CD4-positive, CD25-positive, alpha-beta regulatory T cell (primary cell): ENCODE measurements at places on chromosomes 11 and 22. TPM values are rescaled to one million over a fixed set of nuclear protein-coding genes. Genes with fewer than 3 reads are reported as not detected.

GP1BB gene
- total RNA-seq: 6.4 TPM

DDTL gene
- total RNA-seq: 4.4 TPM

LRRC74B gene
- 0.10 TPM for total RNA-seq

TENM4 gene
- total RNA-seq: not detected

DNA sequence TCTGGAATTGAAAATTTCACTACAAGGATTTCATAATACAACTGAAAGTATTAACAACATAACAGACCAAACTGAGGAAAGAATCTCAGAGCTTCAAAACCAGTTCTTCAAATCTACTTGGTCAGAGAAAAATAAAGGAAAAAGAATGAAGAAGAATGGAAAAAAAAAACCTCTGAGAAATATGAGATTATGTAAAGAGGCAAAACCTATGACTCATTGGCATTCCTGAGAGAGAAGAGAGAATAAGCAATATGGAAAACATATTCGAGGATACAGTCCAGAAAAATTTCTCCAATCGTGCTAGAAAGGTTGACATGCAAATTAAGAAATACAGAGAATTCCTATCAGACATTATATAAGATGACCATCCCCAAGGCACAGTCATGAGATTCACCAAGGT, 23.4 kb upstream of the GPR83 start:
- H3K27ac ChIP-seq: no peak overlapping the region
- no peak for DNase-seq
- peaks cover 57% of the 10 kb centered on the region for H3K36me3 ChIP-seq
- no peak overlapping the region for H3K4me3 ChIP-seq
- H3K27me3 ChIP-seq: no peaks in the 10 kb centered on the region

DNA sequence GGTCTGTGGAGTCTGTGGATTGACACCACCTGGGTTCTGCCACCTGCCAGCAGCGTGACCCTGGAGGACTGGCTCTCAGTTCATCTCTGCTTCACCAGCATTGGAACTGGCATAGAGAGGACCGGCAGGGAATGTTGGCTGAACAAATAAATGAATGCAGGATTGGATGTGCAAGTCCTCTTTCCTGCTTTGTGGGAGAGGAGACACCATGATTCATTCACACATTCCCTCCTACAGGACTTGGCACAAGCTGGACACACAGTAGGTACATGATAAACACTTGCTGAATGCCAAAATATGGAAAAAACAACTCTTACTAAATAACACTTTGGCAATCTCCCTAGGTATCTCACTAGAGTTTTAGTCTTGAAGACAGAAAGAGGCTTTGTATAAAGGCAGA, 116.6 kb upstream of the NARS2 start:
- no peak for DNase-seq
- H3K4me3 ChIP-seq: no peak overlapping the region
- H3K27ac ChIP-seq: no peak overlapping the region
- no peaks in the 10 kb centered on the region for H3K4me1 ChIP-seq
- no peaks in the 10 kb centered on the region for H3K36me3 ChIP-seq

DNA sequence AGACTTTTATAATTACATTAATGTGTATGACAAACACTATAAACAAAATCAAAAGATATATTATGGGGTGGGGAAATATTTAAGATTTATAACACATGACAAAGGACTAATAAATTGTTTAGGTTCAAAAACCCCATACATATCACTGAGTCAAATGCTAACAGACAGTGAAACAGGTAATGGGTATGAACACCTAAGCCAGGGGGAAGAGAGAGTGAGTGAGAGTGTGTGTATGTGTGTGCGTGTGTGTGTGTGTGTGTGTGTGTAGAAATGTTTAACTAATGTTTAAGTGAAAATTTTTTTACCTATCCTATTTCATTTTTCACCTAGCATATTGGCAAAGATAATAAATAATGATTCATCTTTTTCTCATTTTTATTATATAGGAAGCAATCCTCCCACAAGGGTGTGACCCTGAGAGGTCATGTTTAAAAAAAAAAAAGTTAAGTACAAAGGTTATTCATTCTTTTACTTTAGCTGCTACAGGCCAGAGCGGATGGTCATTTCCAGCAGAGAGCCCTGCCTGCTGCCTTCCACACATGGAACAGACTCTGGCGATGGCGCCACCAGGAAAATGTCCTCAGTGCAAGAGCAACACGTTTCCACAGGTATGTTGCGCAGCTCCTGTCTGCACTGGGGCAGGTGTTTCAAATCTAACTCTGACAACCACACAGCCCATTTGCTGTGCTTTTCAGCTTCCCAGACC, 72.9 kb downstream of the PISD start:
- no peaks in the 10 kb centered on the region for H3K27me3 ChIP-seq
- no peak for DNase-seq
- no peak overlapping the region for H3K4me3 ChIP-seq
- peaks cover 23% of the 10 kb centered on the region for H3K4me1 ChIP-seq
- no peak overlapping the region for H3K27ac ChIP-seq

- no peaks in the 10 kb centered on the region for H3K36me3 ChIP-seq
- no peak overlapping the region for H3K4me3 ChIP-seq
- no peaks in the 10 kb centered on the region for H3K27me3 ChIP-seq
- no peak for DNase-seq
- H3K27ac ChIP-seq: no peak overlapping the region
Observed at GRCh38 chr11:7498193-7498592, 12.9 kb downstream of the OLFML1 start.

GRCh38 chr11:119729581-119729927, 554 bp upstream of the NECTIN1 start:
- DNase-seq: no peak
- peaks cover 22% of the 10 kb centered on the region for H3K4me1 ChIP-seq
- no peak overlapping the region for H3K27ac ChIP-seq
- H3K27me3 ChIP-seq: peaks cover 22% of the 10 kb centered on the region
- H3K36me3 ChIP-seq: no peaks in the 10 kb centered on the region

- no peaks in the 10 kb centered on the region for H3K27me3 ChIP-seq
- H3K27ac ChIP-seq: no peak overlapping the region
- H3K4me1 ChIP-seq: no peaks in the 10 kb centered on the region
- no peaks in the 10 kb centered on the region for H3K36me3 ChIP-seq
- no peak overlapping the region for H3K4me3 ChIP-seq
- DNase-seq: no peak
Observed at GRCh38 chr11:87602776-87603175, 565.0 kb downstream of the TMEM135 start.

- no peak overlapping the region for H3K27ac ChIP-seq
- DNase-seq: no peak
- no peak overlapping the region for H3K4me3 ChIP-seq
- H3K36me3 ChIP-seq: no peaks in the 10 kb centered on the region
Observed at GRCh38 chr11:43130616-43131015, 181.2 kb upstream of the API5 start.

GRCh38 chr22:45538281-45538680, 35.6 kb downstream of the FBLN1 start:
- no peak overlapping the region for H3K4me3 ChIP-seq
- H3K4me1 ChIP-seq: no peaks in the 10 kb centered on the region
- H3K36me3 ChIP-seq: no peaks in the 10 kb centered on the region
- H3K27me3 ChIP-seq: no peaks in the 10 kb centered on the region
- H3K27ac ChIP-seq: no peak overlapping the region
- no peak for DNase-seq

DNA sequence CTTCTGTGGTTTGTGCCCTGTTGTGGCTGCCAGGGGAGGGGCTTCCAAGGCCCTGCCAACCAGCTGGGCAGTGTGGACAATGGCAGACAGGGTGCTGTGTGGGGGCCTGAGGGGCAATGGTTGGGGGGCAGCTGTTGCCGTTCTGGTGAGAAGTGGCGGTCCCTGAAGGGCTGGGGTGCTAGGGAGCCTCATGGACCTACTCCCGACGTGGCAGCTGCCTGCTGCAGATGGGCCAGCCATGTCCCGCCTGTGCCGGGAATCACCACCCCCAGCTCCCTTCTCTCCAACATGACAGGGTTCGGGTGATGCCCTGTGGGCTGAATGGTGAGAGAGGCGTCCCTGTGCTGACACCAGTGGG, 74.2 kb downstream of the KCNQ1 start:
- no peak overlapping the region for H3K4me3 ChIP-seq
- H3K27ac ChIP-seq: no peak overlapping the region
- H3K27me3 ChIP-seq: no peaks in the 10 kb centered on the region
- no peaks in the 10 kb centered on the region for H3K4me1 ChIP-seq
- H3K36me3 ChIP-seq: no peaks in the 10 kb centered on the region

GRCh38 chr11:122293296-122294023, 177.4 kb upstream of the BLID start:
- H3K4me3 ChIP-seq: no peak overlapping the region
- H3K36me3 ChIP-seq: no peaks in the 10 kb centered on the region
- H3K4me1 ChIP-seq: no peaks in the 10 kb centered on the region
- DNase-seq: no peak

DNA sequence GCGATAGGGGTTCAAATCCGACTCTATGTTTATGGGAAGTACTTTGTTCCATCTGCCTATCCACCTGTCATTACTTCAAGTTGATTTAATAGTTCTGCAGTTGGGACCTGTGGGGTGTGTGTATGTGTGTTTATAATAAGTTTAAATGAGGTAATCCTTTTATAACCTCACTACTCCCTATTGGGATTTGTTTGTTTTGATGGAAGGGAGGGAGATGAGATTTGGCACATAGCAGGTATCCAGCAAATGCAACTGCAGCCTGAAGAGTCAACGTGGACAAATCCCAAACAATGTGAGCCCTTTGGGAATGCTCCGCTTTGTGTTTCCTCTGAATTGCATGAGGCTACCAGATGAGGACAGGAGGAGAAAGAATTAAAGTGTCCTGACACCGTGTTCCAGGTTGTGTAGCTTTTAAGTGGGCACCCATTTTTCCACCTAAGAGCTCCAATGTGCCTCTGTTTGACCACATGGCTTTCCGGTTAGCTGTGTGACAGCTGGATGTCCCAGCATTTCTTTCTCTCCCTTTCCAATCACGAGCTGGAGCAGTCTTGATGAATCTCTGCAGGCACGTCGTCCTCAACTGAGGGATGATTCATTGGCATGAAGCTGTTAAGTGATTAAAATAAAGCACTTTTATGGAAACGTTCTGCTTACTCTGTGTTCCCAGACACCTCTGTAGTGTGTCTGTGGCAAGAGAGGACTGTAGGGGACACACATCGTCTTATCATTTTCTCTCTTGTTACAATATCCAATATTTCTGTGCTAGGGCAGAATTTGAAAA, 610.7 kb downstream of the NTM start:
- no peak for DNase-seq
- H3K4me3 ChIP-seq: no peak overlapping the region
- no peaks in the 10 kb centered on the region for H3K4me1 ChIP-seq

- peaks cover 68% of the 10 kb centered on the region for H3K4me1 ChIP-seq
- peaks cover 11% of the 10 kb centered on the region for H3K36me3 ChIP-seq
- peak overlapping the region; percentile 97 for H3K4me3 ChIP-seq
- H3K27ac ChIP-seq: peak overlapping the region; percentile 100
- H3K27me3 ChIP-seq: no peaks in the 10 kb centered on the region
Observed at GRCh38 chr11:65426839-65427690, 4.5 kb downstream of the NEAT1 start.

DNA sequence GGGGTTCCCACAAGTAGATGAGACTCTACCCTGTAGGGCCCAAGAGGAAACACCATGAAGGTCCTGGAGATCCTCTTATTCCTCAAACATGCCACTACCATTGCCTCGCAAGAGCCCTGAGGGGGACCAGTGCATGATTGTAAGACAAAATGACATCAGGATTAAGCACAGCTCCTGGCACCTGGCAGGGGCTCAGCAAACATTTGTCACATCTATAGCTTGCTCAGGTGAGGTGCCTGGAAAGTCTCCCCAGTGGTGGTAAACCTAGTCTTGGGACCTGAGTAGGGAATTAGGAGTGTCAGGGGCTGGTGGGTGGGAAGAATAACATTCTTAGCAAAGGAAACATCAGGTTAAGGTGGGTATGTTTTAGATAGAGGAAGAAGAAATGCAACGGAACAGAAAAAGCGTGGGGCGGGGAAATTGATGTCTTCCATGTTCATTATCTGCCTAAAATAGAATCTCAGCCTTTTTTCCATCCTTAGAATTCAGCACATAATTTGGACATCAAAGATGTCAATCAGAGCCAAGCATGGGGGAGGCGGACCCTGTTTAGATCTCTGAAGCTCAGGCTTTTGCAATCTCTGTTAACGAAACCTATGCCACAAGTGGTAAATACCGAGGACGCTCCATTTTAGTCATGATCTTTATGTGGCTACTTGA, 924 bp downstream of the YPEL1 start:
- peak overlapping the region; percentile 72 for H3K27ac ChIP-seq
- peaks cover 18% of the 10 kb centered on the region for H3K4me1 ChIP-seq
- DNase-seq: peak; percentile 46
- H3K4me3 ChIP-seq: peak overlapping the region; percentile 88
- H3K36me3 ChIP-seq: no peaks in the 10 kb centered on the region
- no peaks in the 10 kb centered on the region for H3K27me3 ChIP-seq

DNA sequence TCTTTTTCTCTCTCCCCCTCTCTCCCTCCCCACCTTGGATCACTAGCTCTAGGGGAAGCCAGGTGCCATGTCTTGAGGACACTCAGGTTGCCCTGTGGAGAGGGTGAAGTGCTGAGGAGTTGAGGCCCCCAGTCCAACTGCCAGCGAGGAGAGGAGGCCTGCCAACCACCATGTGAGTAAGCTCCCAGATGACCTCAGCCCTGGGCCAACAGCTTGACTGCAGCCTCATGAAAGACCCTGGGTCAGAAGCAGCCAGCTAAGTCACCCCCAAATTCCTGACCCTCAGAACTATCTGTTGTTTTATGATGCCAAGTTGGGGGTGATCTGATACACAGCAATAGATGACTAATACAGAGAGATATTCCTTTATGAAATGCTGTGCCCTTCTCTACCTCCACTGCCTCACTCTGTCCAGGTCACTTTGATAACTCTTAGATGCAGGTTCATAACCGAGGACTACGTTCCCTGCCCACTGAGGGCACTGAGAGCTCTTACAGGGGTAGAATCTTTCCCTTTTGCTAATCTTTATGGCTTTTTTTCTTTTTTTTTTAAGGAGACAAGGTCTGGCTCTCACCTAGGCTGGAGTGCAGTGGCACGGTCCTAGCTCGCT, 8.0 kb downstream of the ARFGAP3 start:
- no peak for DNase-seq
- no peak overlapping the region for H3K4me3 ChIP-seq
- H3K27ac ChIP-seq: no peak overlapping the region
- no peaks in the 10 kb centered on the region for H3K27me3 ChIP-seq
